Kidney glomerular epithelial cell (primary cell): ENCODE measurements at places on chromosomes 1 and 21.

- no peak for DNase-seq
Observed at GRCh38 chr1:27391511-27392095, 819 bp upstream of the GPR3 start.

GRCh38 chr1:178724728-178725465 lies at the start of gene RALGPS2:
Gene RALGPS2, plus strand, starts transcription at chr1:178725244. Its CDS starts 51,521 bp downstream, at chr1:178776765.
- DNase-seq = peak; percentile 52

DNA sequence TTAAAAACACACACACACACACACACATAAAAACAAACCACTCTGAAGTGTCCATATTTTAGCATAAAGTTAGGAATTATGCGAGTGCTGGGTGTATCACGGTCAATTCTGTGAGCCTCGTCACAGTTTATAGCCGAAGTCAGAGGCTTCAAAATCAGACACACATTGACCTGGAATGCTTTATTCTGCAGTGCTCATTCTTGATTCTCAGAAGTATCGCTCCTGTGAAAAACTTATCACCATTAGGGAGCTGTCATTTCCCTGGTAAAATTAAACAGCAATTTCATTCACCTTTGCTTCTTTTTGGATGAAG lies 8.7 kb upstream of the IRF2BP2 start:
- peak; percentile 38 for DNase-seq

DNA sequence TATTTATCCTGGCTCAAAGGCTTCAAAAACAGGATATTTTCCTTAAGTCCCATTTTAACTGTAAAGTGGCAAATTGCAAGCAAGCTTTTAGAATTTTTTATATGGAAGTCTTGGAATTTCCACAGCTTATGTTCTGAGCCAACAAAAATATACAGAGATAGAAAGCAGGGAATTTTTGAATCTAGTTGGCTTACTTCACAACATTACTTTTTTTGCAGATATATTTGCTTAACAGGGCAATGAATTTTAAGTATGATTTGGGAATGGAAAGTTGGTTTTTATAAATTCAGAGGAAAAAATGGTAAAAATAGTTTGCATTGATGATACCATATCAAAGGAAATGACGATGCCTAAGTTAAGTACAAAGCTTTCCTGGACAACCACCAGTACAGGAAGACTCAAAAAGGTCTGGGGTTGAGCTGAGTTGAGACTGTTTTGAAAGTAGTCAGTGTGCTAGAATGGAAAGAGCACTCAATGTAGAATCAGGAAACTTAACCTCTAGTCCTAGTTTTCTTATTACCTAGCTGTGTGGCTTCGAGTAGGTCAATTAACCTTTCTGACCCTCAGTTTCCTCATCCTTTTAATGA lies 11.0 kb upstream of the VCAM1 start:
- no peak for DNase-seq

DNA sequence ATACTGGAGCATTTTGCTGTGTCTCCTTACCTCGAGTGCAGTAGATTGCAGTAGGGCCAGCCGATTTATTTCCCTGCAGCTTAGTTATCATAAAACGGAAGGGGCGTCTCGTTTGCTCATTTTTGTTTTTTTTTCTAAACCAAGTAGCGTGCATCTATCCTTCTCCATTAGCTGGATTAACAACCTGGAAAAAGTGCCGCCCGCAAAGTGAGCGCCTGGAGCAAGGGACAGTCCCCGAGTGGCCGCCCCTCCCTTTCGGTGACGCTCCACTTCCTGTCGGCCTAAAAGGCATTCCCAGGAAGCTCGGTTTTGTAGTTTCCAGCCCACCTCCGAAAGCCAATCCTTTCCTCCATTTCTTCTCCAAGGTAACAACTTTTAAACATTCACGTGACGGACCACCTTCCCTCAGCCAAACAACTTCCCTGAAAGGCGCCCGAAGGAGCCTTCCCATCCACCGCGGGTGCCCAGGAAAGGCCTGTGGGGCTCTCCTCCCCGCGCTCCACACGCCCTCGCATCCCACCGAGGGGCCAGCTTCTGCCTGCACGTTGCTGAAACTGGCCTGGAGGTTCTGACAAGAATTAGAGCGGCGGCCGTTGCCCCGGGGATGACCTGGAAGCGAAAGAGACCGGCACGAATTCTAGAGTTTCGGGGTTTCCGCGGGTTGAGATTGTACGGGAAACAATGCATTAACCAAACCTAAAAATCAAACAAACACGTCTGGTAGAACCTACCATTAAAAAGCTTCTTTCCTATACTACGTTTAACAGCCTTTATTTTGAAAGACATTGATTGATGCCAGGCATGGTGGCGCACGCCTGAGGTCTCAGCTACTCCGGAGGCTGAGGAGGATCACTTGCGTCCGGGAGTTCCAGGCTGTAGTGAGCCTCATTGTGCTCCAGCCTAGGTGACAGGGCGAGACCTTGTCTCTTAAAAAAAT lies at the start of gene EXTL2:
TSS of gene EXTL2 (minus strand) at position 240 of the 937 bp plus-strand sequence. CDS start 6,085 bp downstream, outside the sequence.
- peak; percentile 89 for DNase-seq

DNA sequence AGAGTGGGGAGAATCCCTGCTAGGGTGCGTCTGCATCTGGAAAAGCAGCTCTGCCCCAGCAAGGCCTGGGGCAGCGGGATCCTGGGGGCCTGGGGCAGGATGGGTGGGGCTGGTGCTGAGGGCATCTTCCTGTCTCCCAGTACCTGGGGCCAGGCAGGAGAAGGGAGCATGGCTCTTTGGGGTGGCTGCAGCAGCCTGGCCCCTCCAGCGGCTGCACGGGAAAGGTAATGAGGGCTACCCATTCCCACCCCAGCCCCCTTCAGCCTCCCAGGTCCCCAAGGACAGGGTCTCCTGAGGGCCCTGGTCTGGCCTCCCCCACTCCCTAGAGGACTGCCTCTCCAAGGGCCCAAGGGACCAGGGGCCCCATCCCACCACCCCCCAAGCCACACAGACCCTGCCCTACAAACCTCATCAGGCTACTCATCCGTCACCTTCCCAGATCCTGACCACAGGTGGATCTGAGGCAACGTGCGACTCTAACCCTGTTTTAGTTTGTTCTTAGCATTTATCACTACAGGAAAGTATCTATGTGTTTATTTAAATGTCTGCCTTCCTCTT lies 910 bp upstream of the ANKRD65 start:
- DNase-seq = no peak

DNA sequence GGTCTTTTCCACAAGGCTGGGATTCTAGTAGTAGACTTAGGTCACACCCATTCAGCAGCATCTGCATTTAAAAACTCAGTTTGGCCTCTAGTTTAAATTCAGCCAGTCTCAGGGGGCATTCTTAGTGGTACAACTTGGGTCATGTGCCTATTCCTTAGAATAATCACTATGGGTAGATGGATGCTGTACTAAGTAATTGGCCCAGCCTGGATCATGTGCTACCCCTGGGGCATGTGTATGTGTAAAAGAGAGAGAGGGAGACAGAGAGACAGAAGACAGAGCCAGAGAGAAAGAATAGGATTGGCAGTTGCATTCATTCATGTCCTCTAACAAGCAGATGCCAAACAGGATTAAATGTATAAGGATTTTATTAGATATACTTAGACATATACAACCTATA lies 13.6 kb upstream of the SYT14 start:
- DNase-seq = no peak

DNA sequence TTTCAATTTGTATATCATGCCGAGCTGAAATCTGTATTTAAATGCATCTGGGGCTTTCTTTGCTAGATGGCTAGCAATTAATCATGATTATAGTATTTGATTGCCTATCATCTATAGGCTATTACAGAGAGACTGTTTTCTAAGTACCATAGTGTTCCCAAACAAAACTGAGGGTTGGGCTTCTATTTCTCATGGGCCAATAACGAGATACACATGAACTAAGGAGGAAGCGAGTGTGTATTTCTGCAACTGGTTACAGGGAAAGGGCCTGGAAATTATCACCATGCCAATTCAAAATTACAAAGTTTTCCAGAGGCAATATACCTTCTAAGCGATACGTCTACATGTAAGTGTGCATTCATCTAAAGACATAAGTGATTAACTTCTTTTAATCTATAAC lies 744.5 kb upstream of the BRINP3 start:
- no peak for DNase-seq

DNA sequence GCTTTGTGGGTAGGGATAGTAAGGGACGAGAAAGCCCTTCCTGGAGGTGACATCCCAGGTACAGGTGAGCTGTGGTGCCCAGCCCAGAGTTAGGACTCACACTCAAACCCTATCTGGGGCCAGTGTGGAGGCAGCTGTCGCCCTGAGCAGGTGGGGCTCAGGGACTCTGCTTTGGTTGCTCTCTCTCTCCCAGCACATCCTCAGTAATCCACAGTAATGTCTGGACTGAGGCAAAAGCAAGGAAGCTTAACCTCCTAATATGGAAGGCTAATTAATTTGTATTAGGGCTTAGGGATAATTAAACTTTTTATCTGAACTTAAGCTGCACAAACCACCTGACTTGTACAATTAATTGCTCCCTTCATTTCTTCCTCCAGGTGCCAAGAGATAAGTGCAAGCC lies 38.2 kb downstream of the DDX20 start:
- DNase-seq = no peak

DNA sequence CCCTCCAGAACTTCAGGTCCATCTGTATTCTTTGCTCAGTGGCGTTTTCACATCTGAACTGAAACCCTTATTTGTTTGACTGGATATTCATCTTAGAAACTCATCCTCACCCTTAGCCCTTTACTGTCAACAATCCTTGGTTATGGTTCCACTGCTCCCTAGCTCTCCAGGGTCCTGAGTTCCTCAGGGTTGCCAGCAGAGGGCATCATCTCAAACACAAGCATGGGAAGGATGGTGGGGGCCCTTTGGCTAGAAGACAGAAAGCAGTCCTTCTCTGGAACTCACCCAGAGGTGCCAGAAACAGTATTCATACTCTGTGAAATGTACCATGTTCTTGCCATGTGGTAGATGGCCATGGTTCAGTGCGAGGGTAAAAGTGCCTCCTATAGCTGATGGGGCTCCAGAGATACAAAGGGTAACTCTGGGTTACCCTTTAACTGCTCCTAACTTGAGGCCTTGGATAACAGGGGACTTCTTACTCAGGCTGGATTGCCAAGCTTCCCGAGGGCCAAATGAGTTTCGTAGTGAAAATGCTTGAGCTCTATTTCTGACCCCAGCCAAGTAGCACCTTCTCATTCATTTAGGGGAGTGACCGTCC lies 11.3 kb downstream of the NCSTN start:
- peak; percentile 15 for DNase-seq

GRCh38 chr1:160711602-160712311 lies at the start of gene CD48:
Gene CD48, minus strand, starts transcription at chr1:160711822. Its CDS starts 59 bp downstream, at chr1:160711763.
- DNase-seq = no peak

DNA sequence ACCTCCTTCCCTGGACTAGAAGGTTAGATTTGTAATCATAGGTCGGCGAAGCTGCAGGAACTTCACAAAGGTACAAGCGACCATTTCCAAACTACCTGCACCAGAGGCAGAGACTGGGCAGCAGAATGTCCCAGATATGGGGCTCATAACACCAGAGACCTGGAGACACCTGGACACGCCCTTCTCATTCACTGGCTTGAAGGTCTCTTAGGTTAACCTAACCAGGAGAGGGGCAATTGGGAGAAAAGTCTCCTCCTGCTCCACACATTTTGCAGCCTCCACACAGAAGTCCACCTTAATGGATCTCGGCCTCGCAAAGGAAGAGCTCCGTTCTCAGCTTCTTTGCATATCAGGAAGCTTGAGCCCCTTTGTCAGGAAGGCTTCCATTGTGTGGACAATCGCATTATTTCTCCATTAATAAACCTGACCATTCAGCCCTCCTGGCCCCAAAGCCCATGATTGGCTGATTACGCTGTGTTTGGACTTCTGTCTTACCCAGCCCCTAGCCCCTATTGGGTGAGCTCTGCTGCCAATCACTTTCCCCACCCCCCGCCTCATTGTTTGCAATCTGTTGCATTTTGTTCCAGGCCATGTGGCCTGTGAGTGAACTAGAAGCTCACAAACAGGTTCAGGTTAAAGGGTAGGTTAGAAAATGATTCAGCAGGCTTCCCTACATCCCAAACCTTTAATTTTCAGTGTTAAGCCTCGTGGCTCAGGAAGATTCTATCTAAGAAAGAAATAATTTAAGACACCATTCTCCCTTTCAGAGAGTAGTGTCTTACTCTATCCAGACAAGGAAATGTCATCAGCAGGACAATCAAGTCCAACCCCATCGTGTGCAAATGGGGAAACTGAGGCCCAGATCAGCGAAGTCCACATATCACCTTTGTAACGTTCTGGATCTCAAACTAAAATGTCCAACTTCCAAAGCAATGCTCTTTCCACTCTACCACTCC lies 2.8 kb downstream of the MYCL start:
- no peak for DNase-seq

- no peak for DNase-seq
Observed at GRCh38 chr1:35600593-35600992, 27.5 kb downstream of the TFAP2E start.

DNA sequence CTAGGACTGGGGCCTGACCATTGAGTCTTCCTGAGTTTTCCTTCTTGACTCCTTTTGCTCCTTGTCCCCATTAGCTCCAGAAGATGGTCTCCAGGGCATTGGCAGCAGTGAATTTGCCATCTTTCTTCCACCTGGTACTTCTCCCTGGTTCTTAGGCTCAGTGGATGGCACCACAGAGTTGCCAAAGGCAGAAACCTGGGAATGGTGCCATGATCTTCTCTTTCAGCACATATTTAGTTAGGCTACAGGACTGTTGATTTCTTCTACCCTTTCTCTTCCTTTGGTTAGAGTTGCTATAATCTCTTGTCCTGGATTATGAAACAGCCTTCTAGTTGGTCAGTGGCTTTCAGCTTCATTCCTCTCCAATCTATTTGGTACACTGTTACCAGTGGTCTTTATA lies 6.2 kb downstream of the ZBTB40 start:
- no peak for DNase-seq

- peak; percentile 27 for DNase-seq
Observed at GRCh38 chr1:155698382-155699038, 9.6 kb downstream of the DAP3 start.

GRCh38 chr1:66752000-66752592 lies at the start of gene DYNLT5:
Gene DYNLT5, plus strand, starts transcription at chr1:66752459. Its CDS starts 2,200 bp downstream, at chr1:66754659.
- no peak for DNase-seq

GRCh38 chr1:60129911-60130310 lies 56.3 kb upstream of the C1orf87 start:
- no peak for DNase-seq

DNA sequence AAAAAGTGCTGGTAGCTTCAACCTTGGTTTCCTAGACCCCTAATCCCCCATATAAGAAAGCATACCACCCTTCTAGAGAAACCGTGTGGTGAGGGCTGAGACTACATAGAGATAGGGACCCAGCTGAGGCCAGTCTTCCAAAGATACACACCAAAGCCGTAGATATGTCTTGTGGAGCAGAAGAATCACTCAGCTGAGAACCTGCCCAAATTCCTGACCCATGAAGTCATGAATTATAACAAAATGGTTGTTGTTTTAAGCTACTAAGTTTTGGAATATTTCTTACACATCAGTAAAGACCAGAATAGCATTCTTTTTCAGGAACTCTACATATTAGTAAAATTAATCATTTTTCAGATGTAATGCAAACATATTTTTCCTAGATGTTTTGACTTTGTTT lies 3.3 kb upstream of the SNRPE start:
- peak; percentile 75 for DNase-seq

- peak; percentile 52 for DNase-seq
Observed at GRCh38 chr1:20058531-20058930, 11.5 kb upstream of the PLA2G5 start.

GRCh38 chr1:33234131-33234530 lies 22.2 kb upstream of the ZNF362 start:
- no peak for DNase-seq

- DNase-seq = no peak
Observed at GRCh38 chr1:241934866-241935265, 22.7 kb upstream of the BECN2 start.

- no peak for DNase-seq
Observed at GRCh38 chr1:30657131-30658013, 66.0 kb downstream of the MATN1 start.
